Left renal pelvis (tissue), 4 donors: ENCODE measurements at places on chromosomes 16 and 17.
A peak's percentile ranks its signal among the peaks of the same experiment; 100 is the strongest.

GRCh38 chr17:29948448-29949215 lies 7.2 kb downstream of the EFCAB5 start:
- DNase-seq, result no peak

- DNase-seq, result no peak
Measured at GRCh38 chr16:54931120-54932014, 702 bp downstream of the IRX5 start.

DNA sequence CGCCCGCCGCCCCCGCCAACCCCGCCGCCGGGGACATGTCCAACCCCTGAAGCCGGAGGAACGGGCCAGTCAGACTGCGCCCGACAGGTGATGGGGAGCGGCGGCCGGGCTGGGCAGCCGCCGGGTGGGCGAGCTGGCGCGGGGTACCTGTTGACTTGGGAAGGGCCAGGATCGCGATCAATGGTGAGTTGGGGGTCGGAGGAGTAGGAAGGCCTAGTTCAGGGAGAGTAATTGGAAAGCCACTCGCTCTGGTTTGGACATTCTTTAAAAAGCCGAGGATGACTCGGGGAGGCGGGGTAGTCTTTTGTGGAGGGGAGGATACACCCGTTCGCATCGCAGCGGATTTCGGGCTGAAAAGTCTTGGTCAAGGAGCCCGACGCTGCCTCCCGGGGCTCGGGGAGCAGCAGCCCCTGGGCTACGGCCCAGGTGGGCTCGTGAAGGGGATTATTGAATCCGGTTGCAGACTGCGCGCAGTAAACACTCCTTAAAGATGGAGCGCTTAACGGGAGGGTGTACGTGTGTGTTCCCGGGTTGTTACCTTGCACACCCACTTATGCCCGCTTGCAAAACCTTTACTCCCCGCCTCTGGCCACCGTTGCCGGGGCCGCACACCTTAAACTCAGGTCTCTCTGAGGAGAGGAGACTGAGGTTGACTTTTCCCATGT lies 123.8 kb downstream of the GOSR1 start:
- DNase-seq, result peak; percentile 22

DNA sequence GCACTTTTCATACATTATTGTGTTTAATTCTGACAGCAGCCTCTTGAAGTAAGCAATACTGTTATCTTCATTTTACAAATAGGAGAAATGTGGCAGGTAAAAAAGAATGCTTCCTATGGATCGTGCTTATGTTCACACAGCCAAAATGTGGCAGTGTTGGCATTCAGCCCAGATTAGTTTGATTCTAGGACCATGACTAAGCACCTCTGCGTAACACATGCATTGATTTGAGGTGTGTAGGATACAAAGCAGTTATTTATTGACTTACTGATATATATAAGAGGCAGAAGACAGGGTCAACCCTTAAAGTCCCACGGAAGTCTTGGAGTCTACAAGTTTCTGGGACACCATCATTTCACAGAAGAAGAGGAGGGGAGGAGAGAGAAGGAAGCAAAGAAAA lies 1144.4 kb upstream of the GOT2 start:
- no peak for DNase-seq

DNA sequence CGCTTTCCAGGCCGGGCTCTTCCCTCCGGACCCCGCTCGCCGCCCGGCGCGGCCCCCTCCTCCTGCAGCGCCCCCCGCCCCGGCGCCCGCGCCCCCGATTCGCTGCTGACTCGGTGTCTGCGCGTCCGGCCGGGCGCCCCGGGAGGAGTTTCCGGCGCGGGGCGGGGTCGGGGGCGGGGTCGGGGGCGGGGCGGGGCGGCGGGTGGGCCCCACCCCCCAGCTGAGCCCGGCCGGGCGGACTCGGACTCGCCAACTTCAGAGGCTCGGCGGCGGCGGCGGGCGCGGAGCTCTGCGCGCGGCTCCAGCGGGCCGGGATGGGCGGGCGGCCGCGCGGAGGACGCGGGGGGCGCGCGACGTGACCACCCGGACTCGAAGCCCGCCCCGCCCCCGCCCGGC lies at the start of gene METRNL:
TSS of gene METRNL (plus strand) at position 258 of the 396 bp plus-strand sequence. CDS start 207 bp downstream, outside the sequence.
- no peak for DNase-seq

- no peak for DNase-seq
Measured at GRCh38 chr17:74089869-74090464, 113.5 kb upstream of the RPL38 start.

DNA sequence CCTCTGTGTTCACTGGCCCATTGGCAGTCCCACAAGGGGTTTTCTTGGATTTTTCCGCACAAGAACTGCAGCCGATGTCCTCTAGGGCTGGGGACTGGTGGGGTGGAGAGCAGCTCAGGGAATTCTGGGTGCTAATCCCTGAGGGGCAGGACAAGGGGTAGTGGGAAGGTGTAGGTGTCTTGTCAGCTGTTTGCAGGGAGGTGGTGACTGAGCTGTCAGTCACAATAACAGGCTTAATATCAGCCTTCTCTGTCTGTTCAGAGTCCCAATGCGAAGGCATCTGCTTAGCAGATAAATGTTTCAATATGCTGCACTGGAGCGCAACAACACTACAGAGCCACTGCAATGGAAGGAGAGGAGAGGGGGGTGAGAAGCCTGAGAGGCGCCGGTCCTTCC lies 10.1 kb upstream of the DHRS13 start:
- DNase-seq, result no peak

DNA sequence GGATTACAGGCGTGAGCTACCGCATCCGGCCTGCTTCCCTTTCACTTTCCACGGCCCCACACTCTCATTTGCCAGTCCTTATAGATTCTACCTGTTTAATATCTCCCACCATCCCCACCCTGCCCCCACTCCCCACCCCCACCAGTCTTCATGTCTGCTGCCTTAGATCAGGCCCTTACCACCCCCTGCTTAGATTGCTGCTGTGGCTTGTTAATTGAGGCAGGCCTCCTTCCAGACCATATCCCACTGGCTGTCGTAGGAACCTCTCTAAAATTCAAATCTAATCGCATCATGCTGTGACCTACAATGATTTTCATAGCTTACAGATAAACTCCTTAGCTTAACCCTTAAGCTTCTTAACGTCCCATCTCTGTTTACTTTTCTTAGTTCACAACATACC lies 4.9 kb downstream of the IQCK start:
- no peak for DNase-seq

DNA sequence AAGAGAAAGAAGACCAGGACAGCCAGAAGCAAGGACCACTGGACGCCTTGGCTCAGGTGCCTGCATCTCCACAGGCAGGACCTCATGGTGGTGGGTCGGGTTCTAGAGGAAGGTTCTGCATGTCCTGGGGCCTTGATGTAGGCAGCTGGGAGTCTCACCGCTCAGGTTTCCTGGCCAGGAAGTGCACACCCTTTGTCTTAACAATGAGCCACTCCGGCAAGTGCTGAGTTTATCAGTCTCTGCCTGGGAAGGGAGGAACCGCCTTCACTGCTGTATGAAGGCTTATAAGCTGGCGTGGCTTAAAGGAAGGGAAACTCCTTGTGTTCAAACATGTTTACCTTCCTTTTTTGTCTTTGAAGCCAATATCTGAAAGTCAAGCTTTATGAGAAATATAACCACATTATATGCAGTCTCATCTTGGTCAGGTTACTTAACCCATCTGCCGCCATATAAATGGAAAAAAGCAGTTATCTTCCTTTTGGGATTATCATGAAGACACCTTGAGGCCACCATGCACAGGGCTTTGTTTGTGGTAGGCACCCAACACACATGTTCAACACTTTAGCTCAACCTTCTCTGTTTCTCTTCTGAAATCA lies at the start of gene ST6GALNAC1:
TSS of gene ST6GALNAC1 (minus strand) at position 205 of the 596 bp plus-strand sequence. CDS start at position 86, 119 bp downstream.
- no peak for DNase-seq

- no peak for DNase-seq
Measured at GRCh38 chr16:20073203-20074098, at the start of gene GPR139. GPR139 (minus strand) TSS chr16:20073890; CDS start chr16:20073616, 274 bp downstream.

GRCh38 chr16:11181899-11182279 lies 74.1 kb downstream of the SOCS1 start:
- DNase-seq, result no peak

GRCh38 chr17:74972107-74972972 lies at the start of gene HID1:
HID1 (minus strand) TSS chr17:74972759; CDS start chr17:74972656, 103 bp downstream.
- DNase-seq, result no peak

DNA sequence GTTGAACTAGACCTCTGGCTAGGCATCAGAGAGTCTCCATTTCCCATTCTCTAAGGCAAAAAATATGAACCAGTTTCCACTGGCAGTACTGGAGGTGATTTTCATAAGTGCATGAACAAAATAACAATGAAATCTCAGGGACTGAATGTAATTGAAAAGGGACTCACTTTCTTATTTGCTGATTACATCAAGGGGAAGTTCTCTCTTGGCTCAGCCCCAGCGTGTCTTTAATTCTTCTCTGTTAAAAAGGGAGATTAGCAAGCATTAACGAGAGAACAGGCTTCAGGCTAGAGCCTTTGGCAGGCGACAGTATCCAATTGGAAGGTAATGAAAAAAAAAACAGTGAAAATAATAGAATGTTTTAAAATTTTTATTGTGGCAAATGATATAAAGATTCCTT lies 34.0 kb upstream of the ADAMTS18 start:
- no peak for DNase-seq

- no peak for DNase-seq
Measured at GRCh38 chr17:82531431-82531881, 11.9 kb downstream of the FOXK2 start.

DNA sequence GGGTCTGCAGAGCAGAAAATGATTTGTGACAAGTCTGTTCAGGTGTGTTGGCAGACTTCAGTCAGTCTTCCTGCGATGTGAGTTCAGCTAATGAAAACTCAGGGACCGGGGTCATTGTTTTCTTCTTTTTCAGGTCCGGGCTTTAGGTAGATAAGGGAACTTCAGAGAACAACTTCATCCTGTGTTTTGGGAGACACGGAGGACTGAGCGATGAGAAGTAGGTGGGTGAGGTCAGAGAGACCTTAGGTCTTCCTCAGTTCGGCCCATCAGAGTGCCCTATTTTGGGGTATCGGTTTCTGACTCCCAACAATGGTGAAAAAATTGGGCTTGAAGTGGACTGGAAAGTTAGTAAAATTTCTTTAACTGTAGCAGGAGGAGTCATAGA lies 88.9 kb upstream of the ATF7IP2 start:
- no peak for DNase-seq

GRCh38 chr17:49731435-49731831 lies 23.7 kb upstream of the SLC35B1 start:
- DNase-seq, result no peak

DNA sequence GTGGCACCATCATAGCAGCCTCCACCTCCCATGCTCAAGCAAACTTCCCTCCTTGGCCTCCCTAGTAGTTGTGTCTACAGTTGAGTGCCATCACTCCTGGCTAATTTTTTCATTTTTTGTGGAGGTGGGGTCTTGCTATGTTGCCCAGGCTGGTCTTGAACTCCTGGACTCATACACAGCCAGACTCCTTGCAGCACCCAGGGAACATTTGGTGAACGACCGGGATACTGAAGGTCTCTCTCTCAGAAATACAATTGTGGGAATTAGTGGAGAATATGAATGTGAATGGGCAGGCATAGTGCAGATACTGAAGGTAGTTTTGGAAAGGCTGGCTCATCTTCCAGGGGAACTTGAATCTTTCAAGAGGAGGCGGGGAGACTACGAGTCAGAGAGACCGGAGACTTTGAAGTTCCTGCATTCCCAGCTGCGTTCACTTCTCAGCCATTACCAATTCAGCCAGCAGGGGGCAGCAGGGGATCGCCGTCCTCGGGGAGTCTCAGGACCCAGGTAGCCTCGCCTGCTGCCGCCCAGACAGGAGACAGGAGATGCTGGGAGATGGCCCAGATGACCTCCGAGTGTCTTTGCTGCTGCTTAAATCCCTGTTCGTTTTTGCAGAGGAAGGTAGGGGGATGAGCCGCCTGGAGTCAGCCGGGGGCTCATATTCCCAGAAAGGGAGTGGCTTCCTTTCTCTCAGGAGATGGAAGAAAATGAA lies 68.6 kb downstream of the HAPSTR1 start:
- DNase-seq, result peak; percentile 31
